Amygdala (tissue), 56 donors: ENCODE measurements at places on chromosomes 4 and X.

DNA sequence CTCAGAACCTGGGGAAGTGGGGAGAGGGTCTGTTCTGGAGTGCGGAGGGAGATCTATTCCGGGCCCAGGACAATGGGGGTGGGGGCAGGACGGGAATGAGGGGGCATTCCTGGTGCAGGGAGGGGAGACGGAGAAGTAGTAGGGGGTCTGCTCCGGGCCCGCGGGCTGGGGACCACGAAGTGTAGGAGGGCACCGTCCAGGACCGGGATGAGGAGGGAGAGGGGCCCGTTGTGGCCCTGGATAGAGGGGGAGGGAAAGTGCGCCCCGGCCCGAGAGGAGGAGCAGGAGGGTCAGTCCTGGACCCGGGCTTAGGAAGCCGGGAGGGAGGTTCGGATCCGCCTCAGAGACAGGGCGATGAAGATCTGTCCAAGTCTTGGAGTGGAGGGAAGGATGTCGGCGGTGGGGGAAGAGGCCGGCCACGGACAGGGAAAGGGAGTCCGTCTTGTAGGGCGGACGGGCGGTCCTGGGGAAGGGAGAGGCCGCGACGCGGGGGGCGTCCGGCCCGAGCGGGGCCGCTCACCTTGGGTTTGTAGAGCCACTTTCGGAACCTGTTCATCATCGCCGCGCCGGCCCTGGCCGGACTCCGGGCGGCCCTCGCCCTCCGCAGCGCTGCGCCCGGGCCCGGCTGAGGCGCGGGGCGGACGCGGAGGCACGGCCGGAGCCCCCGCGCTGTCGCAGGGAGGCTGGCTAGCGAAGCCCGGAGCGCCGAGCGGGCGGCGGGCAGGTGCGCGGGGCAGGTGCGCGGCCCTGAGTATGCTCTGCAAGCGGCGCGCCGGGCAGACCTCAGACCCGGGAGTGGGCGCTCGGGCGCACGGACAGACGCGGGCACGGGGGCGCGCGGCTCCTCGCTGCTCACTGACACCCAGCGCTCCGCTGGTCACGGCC is at the start of gene ZFYVE28:
Gene ZFYVE28 (minus strand): TSS at position 881 of the 885 bp plus-strand sequence. CDS start 322 bp downstream, at position 559.
- DNase-seq: no peak

GRCh38 chr4:177182166-177182565 is 127.5 kb upstream of the NEIL3 start:
- no peak for DNase-seq

- no peak for DNase-seq
Measured at GRCh38 chr4:161538941-161539340, 624.9 kb downstream of the FSTL5 start.

- DNase-seq: no peak
Measured at GRCh38 chr4:69471639-69472038, 24.1 kb downstream of the UGT2B4 start.

DNA sequence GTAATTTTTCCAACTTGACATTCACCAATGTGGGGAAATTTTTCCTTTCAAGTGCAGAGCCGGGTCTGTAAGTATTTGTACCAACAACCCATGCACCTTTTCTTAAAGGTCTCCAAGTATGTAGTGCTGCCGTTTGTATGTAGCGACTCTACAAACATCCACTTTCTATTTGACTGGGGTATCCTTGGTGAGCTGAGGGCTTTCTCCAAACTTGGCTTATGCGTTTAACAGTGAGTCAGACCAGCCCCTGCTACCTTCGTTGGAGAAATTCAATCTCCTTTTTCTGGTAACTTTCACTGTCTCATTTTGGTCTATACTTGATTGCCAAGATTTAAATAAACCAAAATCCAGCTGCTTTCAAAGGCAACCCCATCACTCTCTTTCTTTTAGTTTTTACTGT is 34.9 kb downstream of the MGST2 start:
- DNase-seq: no peak

DNA sequence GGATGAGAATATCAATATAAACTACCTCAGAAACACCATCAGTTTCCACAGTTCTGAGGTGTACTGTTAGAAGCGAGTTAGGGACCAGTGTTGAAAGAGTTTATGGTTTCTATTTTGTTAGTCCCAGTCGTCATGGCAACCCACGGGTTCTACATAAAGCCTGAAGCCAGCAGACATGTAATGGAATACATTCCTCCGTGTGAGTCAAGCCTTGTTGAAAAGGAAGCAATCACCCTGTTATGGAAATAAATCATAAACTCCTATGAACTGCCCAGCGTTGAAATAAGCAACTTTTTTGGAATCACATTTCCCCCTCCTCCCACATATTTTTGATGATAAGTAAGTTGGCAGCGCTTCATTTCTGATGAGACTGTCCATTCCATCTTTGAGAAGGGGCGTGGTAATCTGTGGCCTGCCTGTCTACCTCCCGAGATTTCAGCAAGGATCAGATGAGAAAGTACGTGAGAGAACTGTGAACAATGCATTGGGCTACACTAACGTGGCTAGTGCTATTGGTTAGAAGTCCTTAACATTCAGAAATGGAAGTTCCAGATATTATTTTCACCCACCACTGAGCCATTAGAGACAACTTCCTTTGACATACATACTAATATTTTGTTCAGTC is 40.4 kb upstream of the PDHA1 start:
- DNase-seq: no peak

DNA sequence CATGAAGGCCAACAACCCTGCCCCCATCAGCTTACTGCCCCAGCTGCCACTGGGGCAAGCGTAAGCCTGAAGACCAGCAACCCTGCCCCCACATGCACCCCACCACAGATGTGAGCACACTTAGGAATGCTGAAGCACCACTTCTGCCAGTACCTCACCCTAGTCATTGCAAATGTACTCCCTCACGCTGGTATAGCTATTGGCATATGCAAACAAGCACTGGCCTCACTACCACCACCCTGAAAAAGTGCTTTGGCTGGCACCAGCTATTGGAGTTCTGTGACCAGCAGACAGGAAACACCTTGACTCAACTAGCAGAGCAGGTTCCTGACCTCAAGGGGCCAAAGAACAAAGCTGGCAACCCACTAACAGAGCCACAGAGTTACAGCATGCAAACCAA is 534.4 kb upstream of the POU3F4 start:
- DNase-seq: no peak

GRCh38 chr4:1204286-1204827 is 32.0 kb upstream of the SPON2 start:
- DNase-seq: no peak

DNA sequence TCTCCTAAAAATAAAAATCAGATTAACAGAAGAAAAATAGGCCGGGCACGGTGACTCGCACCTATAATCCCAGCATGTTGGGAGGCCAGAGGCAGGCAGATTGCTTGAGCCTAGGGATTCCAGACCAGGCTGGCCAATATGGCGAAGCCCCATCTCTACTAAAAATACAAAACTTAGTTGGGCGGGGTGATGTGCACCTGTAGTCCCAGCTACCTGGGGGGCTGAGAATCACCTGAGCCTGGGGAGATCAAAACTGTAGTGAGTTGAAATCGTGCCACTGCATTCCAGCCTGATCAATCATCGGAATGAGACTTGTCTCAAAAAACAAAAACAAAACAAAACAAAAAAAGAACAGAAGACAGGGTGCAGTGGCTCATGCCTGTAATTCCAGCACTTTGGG is 32.8 kb upstream of the NOCT start:
- no peak for DNase-seq

DNA sequence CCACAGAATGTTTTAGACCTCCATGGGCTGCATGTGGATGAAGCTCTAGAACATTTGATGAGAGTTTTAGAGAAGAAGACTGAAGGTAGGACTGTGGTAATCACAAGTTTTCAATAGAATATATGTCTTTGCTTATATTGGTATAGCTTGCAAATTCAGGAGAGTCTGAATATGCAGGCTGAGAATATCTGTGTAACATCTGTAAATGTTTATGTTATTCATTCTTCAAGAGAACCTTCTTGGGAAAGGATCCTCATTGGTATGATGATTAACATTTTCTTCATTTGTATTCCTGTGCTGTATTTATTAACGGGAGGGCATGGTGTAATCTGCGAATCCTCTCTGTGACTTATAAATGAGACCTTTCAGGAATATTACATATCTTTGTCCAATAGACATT is 52.1 kb upstream of the RHOH start:
- no peak for DNase-seq

DNA sequence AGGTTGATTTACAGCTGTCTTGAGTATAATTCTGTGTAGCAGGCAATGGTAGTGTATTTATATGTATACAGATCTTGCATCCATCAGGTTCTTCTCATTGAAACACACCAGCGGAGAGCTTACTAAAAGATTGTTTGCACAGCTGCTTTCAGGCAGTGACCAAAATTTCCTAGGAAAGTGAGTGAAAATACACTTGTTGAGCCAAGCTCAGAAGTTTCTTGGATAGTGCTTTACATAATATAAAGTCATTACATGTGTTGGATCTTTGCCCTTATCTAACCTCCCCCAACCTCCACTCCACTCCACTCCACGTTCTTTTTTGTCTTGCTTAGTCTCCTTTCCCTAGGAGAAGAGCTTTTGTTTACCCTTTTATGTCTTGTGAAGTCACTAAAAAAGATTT is 34.1 kb downstream of the CNKSR2 start:
- no peak for DNase-seq

DNA sequence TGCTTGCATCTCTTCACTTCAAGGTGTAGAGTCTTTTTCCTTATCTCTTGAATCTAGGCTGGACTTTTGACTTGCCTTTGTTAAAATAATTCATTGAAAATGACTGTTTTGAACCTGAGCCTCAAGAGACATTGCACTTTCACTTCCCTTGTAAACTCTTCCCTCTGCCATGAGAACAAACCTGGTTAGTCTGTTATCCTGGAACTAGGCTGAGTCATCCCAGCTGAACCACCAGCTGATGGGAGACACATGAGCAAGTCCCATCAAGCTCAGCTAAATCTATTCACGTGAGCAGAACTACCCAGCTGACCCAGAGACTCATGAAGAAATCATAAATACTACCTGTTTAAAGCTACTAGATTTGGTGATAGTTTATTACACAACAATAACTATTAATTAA is 202.3 kb upstream of the CENPE start:
- DNase-seq: no peak

DNA sequence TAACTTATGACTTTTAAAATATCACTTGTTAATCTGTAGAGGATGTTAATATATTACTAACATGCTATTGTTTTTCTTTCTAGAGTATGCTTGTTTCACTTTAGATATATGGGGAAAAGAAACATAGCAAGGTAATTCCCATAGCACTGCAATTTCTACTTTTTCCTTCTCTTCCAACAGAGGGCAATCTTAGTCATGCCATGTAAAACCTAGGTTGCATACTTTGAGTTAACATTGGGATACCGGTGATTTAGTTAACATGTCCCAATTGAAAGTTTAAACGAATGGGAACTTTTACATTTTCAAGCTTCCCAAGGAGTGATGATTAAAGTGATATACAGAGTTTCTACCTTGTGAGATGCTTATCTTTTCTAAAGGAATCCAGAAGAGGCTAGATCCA is 89.4 kb upstream of the IL13RA1 start:
- no peak for DNase-seq
